ENCODE measurements at places on chromosomes 1 and 21. TPM values are rescaled to one million over a fixed set of nuclear protein-coding genes. Genes with fewer than 3 reads are reported as not detected.

DNA sequence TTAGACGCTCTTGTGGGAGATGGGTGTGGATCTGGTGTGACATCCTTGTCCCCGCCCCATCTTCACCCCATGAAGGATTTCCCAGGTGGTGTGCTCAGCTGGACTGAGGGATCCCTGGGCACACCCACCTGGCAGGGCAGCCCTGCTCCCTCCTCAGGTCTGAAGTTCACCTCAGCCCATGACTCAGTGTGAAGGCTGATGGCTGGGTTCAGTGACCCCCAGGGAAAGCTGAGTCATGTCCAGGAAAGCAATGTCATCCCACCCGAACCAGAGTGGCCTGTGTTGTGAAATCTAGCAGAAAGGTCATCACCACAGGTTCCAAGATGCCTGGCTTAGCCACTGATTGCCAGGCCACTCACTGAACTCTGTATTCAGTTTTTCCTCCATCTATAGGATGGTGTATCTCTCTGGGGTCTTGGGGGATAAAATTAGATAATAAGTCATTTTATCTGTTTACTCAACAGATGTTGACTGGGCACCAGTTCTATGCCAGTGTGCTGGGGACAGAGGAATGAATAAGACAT is 97.7 kb upstream of the JUN start:
- DNase-seq: peak; percentile 91

- DNase-seq: no peak
Measured at GRCh38 chr1:3003039-3003940, 18.0 kb upstream of the ACTRT2 start.

Gene PTGFRN
- 135 TPM for total RNA-seq

Gene TTLL7
- 2.1 TPM for total RNA-seq
